ENCODE measurements at places on chromosomes 6 and 20.

- DNase-seq = no peak
These were observed 252.2 kb downstream of the HACE1 start for GRCh38 chr6:104607501-104607900.

GRCh38 chr6:26097268-26097875, 10.1 kb downstream of the HFE start:
- DNase-seq = peak; percentile 71

- peak; percentile 46 for DNase-seq
These were observed 82.2 kb downstream of the MYO6 start for GRCh38 chr6:75830959-75831885.

DNA sequence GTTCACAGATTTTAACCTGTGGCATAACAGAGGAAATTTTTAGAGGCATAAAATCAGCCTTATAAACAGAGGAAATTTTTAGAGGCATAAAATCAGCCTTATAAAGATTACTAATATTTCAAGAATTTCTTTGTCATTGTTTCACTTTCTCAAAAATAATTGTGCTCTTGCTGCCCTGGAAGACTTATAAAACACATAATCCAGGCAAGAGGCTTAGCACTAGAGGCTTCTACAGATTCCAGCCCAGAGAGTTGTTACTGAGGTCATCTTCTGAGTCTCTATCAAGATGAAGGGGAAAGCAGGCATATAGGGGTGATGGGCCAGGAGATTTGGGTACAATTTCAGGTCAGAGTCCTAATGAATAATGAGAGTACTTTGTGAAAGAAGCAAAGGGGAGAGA, 85.7 kb downstream of the RFPL4B start:
- DNase-seq = no peak

GRCh38 chr6:1729750-1730140, 120.0 kb downstream of the FOXC1 start:
- DNase-seq = no peak

DNA sequence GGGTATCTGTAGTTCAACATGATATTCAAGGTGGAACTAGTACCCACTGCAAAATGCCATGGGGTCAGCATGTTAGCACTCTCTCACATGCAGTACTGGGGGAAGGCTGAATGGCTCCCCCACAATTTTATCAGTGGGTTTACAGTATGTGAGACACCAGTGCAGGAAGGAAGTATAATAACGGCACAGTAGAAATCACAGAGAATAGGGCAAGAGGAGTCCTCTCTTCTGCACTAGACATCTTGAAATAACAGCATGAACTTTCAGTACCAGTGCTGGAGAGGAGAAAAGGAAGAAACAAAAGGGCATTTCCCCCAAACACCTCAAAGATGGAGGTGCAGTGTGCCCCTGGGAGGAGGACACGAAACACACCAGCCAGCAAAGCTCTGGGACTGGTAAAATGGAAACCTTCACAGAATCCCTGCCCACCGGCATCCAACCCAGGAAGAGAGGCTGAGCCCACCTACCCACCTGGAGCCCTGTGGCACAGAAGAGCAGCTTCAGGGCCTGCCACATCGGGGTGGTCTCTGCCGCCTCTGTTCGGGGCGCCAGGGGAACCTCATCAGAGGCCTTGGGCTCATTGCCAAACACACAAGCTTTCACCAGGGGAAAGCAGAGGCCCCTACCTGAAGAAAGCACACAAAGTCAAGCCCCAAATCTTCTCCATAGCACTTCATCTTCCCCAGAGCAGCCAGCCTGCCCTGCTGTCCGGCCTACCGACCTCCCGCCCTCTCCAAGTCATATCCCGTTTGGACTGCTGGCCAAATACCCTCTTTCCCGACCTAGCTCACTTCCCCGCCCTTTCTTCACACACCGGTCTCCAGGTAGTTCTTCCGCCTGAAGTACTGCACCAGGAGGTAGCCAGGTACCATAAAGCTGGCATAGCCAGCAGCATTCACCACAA, 1.2 kb downstream of the SLC35B2 start:
- no peak for DNase-seq

DNA sequence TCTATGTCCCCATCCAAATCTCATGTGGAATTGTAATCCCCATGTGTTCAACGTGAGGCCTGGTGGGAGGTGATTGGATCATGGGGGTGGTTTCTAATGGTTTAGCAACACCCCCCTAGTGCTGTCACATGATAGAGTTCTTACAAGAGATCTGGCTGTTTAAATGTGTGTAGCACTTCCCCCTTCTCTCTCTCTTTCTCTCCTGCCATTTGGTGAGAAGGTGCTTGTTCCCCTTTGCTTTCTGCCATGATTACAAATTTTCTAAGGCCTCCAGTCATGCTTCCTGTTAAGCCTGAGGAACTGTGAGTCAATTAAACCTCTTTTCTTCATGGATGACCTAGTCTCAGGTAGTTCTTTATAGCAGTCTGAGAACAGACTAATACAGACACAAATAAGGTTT, 165.4 kb downstream of the OGFRL1 start:
- no peak for DNase-seq

DNA sequence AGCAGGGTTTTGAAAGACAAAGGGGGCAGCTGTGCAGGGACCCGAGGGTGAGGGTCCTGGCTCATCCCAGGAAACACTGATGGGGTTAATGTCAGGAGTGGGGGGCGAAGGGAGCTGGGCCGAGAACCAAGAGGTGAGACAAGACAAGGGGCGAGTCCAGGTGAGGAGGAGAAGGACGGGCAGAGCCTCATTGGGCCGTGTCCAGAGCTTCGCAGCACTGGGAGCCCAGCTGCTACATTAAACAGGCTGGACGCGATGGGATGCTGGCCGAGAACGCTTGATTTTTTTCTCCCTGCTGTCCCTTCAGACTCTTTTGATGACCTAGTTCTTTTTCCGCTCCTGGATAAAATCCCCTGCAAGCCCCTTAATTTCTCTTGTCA, 172.8 kb upstream of the SNX9 start:
- no peak for DNase-seq

- DNase-seq = no peak
These were observed 17.0 kb downstream of the NQO2 start for GRCh38 chr6:3016473-3017280.

DNA sequence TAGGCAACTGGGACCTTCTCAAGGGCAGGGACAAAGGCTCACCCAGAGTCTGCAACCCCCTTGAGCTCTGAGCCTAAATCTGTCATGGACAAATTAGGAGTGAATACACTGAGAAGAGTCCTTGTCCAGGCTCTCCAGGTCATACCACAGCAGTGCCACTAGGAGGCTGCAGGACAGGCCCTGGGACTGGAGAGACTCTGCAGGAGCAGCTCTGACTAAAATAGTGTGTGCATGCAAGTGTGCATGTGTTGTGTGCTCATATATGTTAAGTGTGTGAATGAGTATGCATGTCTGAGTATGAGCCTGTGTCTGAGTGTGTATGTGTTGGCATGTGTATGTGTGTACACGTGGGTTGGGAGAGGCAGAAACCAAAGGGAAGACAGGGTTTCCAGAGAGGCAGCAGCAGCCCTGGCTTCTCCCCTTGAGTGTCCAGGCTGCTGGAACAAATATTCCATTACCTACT, 27.1 kb downstream of the MRPL14 start:
- peak; percentile 61 for DNase-seq

- DNase-seq = no peak
These were observed 46.2 kb downstream of the MAN1A1 start for GRCh38 chr6:119303164-119303887.

GRCh38 chr20:35199740-35200139, 26.8 kb upstream of the MMP24 start:
- peak; percentile 24 for DNase-seq

GRCh38 chr6:159487636-159488035, 205.4 kb downstream of the SOD2 start:
- no peak for DNase-seq

DNA sequence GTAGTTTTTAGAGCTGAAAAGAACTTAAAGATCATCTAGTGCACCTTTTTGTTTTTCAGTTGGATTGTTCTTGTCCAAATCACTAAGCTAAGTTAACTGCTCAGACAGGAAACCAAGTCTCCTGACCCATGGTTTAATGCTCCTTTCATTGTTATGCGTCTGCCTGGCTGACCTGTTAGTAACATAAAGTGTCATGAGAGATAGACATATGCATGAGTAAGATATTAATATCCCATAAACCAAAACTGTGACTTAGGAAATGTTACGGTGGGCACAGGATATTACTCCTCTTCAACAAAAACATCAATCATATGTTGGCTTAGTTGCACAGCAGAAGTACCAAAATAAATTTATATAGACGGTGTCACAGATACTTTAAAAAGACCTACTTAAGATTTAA, 84.0 kb downstream of the ESR1 start:
- DNase-seq = no peak

GRCh38 chr20:57040924-57041323, 225.5 kb downstream of the BMP7 start:
- no peak for DNase-seq

GRCh38 chr6:134003542-134003951, 48.9 kb downstream of the SLC2A12 start:
- DNase-seq = no peak

DNA sequence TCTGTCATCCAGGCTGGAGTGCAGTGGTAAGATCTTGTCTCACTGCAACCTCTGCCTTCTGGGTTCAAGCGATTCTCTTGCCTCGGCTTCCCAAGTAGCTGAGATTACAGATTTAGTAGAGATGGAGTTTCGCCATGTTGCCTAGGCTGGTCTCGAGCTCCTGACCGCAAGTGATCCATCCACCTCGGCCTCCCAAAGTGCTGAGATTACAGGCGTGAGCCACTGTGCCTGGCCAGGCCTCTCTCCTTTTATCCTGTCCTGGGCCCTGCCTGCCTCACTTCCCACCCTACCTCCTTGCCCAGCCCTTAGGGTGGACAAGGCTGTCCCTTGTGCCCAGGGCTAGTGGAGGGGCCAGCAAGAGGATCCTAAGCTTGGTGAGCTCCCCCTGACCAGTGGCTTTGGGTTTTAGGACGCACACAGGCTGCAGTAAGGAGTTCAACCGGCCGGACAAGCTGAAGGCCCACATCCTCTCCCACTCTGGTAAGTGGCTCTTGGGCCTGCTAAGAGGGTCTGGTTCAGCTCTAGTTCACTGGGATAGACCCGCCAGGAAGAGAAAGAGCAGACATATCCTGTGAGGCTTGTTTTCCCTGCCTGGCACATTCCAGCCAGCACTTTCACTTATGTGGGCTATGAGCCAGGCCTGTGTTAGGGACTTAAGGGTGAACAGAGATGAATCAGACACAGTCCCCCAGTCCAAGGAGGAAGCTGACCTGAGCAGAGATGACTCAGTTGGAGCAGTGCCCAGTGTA, 21.9 kb upstream of the CHMP4B start:
- DNase-seq = peak; percentile 92

DNA sequence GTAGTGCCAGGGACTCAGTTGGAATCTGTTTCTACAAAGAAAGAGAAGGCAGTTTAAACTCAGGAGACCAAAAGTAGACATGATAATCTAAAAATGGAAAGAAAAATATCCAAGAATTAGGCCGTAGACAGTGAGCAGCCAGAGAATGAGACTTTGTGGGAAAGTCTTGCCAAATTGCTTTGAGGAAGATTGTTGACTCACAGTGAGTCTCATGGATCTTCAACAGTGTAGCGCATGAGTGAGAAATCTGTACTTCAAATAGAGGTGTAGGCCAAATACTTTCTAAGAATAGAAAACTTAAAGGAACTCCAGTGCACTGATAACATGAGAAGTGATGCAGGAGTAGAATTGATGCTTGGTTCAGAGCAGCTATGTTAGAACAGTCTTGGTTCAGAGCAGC, 284.5 kb downstream of the HTR1B start:
- no peak for DNase-seq
